ENCODE measurements at places on chromosomes 13 and 19. TPM values are rescaled to one million over a fixed set of nuclear protein-coding genes. Genes with fewer than 3 reads are reported as not detected.

- DNase-seq = no peak
Observed at GRCh38 chr13:45481688-45482087, 16.9 kb downstream of the COG3 start.

DNA sequence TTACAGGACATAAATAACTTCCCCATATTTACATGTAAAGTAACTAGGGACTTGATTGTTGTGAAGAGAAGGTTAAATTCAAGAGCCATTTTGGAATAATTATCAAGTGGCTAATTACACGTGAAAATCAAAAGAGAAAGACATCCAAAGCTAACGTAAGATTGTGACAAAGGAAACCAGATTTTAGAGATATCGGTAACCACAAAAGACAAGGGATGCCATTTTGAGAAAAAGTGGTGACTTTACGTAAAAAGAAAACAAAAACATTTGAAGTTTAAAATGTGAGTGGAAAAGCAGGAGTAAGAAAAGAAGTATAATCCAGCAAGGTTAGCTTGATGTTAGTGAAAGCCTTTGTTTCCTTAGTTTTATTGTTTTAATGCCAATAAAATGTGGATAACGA, 10.9 kb upstream of the VWA8 start:
- no peak for DNase-seq

The SPRED3 gene
- total RNA-seq = 5.2 TPM

GRCh38 chr13:93260591-93260990, 34.0 kb downstream of the GPC6 start:
- DNase-seq = no peak

The ZNF99 gene
- 0.05 TPM for total RNA-seq

The B3GNT3 gene
- total RNA-seq = 1.3 TPM

DNA sequence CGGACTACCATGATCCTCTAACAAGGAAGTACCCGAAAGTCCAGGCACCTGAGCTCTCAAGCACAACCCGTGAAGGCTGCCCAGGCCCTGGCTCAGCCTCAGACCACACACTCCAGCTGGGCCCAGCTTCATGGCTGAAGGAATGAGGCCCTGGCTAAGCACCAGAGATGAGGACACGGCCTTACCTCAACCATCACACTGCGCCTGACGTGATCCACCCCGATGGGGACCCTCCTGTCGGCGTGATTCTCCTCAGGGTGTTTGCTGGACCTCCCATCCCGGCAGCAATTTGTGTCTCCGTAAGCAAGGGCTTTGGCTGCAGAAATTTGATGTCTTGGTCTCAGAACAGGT, 56.5 kb downstream of the F2RL3 start:
- no peak for DNase-seq

- DNase-seq = no peak
Observed at GRCh38 chr13:31264151-31264550, 64.4 kb downstream of the B3GLCT start.

DNA sequence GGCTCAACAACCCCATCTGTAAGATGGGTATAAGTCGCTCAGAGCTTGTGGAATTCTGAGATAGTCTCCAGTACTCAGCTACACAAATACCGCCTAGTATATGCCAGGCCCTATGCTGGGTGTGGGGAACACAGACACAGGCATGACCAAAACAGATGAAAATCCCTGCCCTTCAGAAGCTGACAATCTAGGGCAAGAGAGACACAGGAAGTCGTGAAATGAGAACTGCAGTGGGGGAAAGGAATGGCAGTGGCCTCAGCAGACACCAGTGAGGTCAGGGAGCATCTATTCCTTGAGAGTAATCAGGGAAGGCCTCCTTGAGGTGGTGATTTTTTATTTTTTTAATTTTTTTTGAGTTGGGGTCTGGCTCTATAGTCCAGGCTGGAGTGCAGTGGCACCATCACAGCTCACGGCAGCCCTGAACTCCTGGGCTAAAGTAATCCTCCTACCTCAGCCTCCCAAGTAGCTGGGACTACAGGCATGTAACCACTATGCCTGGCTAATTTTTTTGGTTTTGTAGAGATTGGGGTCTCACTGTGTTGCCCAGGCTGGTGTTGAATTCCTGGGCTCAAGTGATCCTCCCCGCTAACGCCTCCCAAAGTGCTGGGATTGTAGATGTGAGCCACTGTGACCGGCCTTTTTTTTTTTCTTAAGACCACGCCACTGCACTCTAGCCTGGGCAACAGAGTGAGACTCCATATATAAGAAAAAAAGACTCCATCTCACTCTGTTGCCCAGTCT, 3.2 kb downstream of the TMIGD2 start:
- no peak for DNase-seq

DNA sequence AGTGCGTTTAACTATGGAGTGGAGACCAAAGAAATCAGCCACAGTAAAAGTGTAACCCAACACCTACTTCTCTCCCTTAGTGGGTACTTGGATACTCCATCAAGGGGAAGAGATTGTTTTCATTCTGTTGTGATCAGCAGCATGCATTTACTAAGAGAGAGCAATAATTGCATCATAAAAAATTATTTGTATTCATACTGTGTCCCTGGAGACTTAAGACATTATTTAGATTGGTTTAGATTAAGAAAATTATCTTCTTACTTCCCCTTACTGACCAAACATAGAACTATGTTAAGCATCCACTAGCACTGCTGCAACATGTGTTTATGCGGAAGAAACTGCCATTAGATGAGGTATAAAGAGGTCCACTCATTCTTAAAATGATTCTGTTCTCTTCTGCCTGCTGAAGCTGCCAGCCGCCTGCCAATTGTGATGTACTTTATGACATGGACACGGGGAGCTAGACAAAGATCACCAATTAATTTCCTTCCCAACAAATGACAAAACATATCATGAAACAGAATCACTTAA, 738.5 kb downstream of the DIAPH3 start:
- no peak for DNase-seq

DNA sequence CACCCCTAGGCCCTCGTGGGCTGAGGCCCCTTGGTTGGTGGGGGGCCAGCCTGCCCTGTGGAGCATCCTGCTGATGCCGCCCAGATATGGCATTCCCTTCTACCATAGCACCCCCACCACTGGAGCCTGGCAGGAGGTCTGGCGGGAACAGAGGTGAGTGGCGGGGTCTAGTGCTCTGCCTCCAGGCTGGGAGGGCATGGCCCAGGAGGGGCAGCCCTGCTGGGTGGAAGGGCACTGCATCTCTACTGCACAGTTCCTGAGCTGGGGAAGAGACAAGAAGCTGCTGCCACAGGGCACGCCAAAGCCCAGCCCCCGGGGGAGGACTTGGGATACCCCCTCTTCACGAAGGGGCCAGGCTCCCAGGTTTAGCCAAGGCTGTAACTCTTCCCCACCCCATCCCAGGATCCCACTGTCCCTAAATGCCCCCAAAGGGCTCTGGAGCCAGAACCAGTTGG, 2.4 kb upstream of the KMT2B start:
- no peak for DNase-seq

GRCh38 chr13:51562011-51562671, 22.1 kb upstream of the WDFY2 start:
- no peak for DNase-seq

- DNase-seq = no peak
Observed at GRCh38 chr13:76245920-76246319, 609.8 kb downstream of the LMO7 start.

The HIPK4 gene
- 0.31 TPM for total RNA-seq

- DNase-seq = no peak
Observed at GRCh38 chr19:41771410-41771809, 16.1 kb downstream of the CEACAM6 start.

GRCh38 chr19:5089283-5089682, 120.4 kb downstream of the KDM4B start:
- DNase-seq = no peak

GRCh38 chr13:34303346-34303745, 485.4 kb downstream of the RFC3 start:
- DNase-seq = no peak

The WASF3 gene
- total RNA-seq = 32.6 TPM

- no peak for DNase-seq
Observed at GRCh38 chr19:48720251-48720612, 707 bp upstream of the MAMSTR start.

- no peak for DNase-seq
Observed at GRCh38 chr13:27014406-27015359, 156.9 kb downstream of the USP12 start.

The CEACAM20 gene
- total RNA-seq = not detected

GRCh38 chr19:14354445-14354844, 26.8 kb upstream of the ADGRE5 start:
- DNase-seq = no peak

The ICAM4 gene
- total RNA-seq = 3.1 TPM

GRCh38 chr13:102021777-102022176, 380.1 kb downstream of the FGF14 start:
- no peak for DNase-seq

DNA sequence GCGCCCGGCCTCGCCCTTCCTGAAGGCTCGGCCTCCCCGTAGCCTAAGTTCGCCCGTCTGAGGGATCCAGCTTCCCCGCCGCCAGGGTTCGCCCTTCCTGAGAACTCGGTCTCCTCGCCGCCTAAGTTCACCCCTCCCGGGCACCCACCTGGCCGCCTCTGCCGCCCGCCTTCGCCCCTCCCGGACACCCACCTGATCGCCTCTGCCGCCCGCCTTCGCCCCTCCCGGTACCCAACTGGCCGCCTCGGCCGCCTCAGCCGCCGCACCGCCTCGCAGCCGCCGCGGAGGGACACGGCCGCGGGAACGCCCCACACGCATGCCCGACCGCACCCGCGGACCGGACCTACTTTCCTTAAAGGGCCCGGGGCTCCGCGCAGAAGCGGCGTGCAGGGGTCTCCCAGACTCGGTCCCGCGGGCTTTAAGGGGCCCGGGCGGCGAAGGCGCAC, at the start of gene MOB3A:
Gene MOB3A, minus strand, starts transcription at position 293 of the 446 bp plus-strand sequence. CDS start 17,766 bp downstream, outside the sequence.
- no peak for DNase-seq

- peak; percentile 45 for DNase-seq
Observed at GRCh38 chr13:39417131-39417530, 185.9 kb downstream of the LHFPL6 start.

DNA sequence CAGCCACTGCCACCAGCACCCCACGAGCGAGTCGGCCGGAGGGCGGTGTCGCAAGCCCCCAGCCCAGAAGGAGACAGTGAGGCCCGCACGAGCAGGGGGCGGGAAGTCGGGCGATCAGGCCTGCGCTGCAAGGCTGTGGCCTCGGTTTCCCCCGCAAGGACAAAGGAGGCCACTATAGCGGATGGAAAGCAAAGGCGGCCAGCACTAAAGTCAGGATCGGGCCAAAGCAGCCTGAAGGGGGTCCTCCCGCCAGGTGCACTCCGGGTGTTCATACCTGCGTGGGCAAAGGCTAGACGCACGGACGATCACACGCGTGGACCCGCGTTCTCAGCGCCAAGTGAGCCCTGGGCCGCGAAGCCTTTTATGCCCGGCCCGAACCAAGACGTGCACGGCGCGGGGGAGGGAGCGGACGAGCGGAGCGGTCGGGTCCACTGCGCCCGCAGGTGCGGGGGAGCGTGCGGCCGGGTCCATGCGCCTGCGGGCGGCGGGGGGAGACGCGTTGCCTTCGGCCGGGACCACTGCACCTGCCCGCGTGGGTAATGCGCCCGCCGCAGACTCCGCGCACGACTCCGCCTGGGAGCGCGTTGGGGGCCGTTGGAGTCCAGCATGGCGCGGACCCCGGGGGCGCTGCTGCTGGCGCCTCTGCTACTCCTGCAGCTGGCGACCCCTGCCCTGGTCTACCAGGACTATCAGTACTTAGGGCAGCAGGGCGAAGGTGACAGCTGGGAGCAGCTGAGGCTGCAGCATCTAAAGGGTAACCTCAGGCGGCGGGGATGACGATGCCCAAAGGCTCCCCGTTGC, at the start of the genes PRDX2 and THSD8:
Gene PRDX2, minus strand, starts transcription at position 335 of the 801 bp plus-strand sequence. CDS start 539 bp downstream, outside the sequence.
Gene THSD8, plus strand, starts transcription at position 604 of the 801 bp plus-strand sequence. Its CDS starts 3 bp downstream, at position 607.
- DNase-seq = peak; percentile 82

The RGS9BP gene
- total RNA-seq = 0.24 TPM

DNA sequence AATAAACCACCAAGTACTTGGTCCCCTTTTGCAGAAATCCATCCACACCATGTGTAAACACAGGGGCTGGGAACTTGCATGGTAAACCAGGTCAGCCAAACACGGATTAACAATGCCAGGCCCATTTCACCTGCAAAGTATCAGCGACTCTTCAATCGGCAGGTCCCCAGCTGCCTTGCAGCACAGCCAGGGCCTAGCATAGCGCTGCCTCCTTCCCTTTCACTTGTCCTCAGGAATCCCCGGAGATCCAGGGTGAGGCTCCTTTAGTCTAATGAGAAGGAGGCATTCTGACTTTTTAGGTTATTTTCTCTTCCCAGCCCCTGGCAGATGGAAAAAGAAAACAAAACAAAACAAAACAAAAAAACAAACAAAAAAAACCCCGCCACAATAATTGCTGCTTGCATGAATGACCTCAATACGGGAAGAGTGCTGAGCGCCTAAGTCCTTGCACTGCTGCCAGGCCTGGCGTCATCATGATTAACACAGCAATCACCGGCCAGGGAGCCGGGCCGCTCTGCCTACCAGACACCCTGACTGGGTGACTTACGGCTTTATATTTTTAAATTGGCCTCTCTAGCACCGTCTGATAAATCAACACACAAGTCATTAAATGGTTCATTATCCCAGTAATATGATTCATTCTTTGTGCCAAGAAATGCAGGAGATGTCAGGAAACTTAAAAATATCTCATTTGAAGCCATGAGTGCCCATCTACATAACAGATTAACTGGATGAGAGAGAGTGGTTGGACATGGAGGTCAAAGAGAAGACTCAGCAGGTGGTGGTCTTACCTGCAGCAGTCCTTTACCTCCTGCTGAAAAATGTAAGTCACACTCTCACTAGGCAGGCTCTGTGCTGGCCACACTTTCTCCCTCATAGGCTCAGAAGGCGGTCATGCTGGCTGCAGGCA, 692.7 kb downstream of the UQCRFS1 start:
- no peak for DNase-seq

DNA sequence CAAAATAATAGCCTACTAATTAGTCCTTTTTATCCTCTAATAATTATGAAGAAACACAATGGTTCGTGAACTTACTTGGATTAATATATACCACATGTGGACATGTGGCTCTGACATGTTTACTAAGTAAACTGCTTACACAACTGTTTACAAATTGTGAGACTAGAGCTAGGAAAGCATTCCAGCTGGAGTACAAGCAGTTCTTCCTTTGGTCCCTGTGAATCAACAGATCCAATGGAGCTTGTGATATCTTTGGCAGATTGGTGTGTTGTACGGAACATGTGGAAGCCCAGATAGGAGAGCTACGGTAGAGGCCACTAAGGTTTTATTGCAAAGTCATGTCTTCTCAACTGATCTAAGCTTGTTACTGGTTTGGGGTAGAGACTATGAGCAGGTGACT, 145.5 kb upstream of the SPRY2 start:
- no peak for DNase-seq

GRCh38 chr13:67123165-67123564, 107.0 kb downstream of the PCDH9 start:
- DNase-seq = no peak

DNA sequence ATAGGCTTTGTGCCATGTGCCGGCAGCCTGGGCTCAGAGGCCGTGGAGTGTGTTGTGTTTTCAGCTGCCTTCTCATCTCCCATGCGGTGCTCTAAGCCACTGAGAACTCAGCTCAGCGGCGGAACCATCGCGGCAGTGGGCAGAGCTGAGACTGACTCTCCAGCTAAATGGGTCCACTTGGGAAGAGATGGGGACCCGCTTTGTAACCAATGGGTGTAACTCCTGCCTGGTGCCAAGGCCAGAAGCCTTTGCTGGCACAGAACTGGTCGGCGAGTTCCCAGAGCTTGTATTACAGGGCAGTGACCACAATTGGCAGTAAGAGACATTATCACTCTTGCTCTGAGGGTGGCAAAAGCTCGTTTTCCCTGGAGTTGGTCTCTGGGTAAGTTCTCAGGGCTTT, 183.0 kb downstream of the STK24 start:
- no peak for DNase-seq

Data from WTC11 (cell line).